ENCODE measurements at places on chromosomes 5 and 9.

- DNase-seq, result no peak
Observed at GRCh38 chr9:133959171-133959570, 33.0 kb downstream of the VAV2 start.

DNA sequence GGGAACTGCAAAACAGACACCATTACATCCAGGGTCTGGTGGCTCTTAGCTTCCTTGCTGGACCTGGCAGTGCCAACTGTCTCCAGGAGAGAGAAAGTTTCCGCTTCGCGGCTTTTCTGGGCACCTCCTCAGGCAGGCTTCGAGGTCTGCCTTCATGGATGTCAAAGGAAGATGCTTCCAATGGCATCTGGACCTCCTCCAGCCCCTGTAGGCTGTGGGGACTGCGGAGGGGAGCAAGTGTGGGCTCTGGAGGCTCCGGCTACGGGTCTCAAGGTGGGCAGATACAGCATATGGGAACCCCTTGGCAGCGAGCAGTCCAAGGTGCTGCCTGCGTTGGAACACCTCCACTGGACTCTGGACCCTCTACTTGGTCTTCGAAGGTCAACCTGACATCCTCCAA lies 6.0 kb downstream of the C9orf50 start:
- DNase-seq, result no peak

GRCh38 chr9:2026220-2026997 lies 11.3 kb downstream of the SMARCA2 start:
- peak; percentile 74 for DNase-seq

GRCh38 chr9:72601615-72602014 lies 80.2 kb downstream of the TMC1 start:
- no peak for DNase-seq

DNA sequence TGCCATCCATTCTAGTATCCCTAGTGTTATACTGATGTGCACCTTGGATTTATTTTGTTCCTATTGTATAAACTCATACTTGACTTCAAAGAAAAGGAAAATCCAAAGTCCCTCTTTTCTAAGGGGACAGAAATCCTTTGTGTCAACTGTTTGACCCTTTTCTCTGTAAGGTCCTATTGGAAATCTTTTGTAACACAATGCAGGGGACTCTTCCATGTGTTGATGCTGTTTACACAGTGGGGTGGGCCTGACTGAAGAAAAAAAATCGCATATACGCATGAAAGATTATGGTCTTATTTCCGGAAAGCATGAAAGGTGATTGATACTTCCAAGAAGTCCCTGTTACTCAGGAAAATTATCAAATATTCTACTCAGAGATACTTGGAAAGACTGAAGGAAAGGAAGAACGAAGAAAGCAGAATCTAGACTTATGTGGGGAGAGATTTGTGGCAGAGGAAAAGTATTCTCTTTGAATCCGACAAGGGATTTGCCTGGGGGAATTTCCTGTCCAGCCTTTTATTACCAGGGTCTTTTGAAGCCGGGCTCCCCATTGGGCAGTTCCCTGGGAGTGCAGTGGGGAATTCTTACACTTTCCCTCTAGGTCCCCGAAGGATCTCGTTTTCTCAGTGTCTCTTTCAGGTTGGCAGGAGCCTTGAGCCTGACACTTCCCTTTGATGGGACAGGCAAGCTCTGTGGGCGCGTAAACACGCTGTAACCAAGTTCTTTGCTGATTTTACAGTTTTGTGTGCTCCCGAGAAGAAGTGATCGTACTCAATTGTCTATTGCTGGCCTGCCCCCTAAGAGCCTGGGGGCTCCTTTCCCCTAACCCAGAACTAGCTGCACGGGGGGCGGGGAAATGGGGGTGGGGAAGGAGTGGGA lies 779 bp upstream of the VCAN start:
- no peak for DNase-seq

GRCh38 chr5:74772359-74772758 lies 5.3 kb downstream of the NSA2 start:
- no peak for DNase-seq

- no peak for DNase-seq
Observed at GRCh38 chr5:158988987-158989730, 110.6 kb downstream of the EBF1 start.

- DNase-seq, result no peak
Observed at GRCh38 chr5:124990723-124991122, 244.3 kb upstream of the ZNF608 start.

GRCh38 chr9:104745852-104746251 lies 1.6 kb upstream of the NIPSNAP3A start:
- DNase-seq, result no peak

- DNase-seq, result no peak
Observed at GRCh38 chr5:68292316-68292715, 76.8 kb downstream of the PIK3R1 start.

DNA sequence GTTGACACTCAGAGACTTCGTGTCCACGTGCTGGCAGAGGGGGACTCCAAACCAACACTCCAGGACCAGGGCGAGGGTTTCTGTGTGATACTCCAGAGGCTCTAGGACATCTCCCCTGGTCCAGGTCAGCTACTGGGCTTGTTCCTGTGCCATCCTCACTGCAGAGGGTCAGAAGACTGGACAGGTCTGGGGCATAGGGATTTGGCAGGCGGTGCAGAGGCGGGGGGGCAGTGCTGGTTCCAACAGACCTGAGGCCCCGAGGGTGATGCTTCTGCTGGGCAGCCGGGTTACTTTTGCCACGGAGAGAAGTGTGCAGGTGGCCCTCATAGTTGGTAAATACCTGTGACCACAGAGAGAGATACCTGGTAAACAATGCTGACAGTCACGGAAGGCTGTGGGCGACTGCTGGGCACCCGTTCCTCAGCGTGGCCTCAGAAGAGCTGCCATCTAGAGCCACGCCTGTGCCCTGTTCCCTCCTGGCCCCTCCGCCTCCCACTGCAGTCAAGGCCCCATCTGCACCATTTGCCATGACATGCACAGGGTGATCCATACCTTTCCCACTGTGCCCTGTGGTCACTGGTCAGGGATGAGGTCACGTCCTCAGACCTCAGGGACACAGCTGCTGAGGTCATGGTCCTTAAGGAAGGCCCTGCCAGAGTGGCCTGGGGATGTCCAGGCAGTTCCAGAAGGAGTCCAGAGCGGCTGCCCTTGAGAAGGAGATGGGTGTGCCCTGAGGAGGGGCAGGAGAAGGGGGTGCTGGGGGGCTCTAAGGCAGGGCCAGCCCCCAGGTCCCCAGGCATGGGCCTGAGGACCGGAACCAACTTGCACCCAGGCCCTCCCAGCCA lies 30.0 kb downstream of the TRIP13 start:
- no peak for DNase-seq

GRCh38 chr9:129390541-129390940 lies 212.5 kb upstream of the IER5L start:
- no peak for DNase-seq

DNA sequence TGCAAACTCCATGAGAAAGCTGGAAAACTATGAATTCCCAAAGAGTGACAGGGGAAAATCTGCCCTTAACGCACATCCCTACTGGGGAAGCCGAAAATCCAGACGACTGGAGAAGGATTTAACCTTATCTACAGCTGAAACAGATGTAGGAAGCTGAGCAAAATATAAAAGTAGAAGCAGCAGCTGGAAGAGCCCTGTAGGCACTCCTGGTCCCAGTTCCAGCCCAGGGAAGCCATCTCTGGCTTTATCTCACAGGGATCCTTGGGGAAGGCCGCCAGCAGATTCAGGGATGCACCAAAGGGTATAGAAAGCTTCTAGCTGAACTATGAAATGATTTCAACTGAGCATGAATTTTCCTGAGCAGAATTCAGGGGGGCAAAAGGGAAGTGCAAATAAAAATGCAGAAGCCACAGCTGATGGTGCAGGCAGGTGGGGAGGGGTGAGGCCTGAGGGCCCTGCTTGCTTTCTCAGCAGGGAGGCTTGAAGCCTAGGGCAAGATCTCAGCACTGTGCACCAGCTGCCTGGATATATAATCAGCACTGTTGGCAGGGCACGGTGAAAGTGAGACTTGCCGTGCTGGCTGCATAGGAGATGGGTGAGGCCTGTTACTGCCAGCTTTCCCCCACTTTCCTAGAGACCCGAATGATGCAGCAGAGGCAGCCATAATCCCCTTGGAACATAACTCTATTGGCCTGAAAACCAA lies 2019.5 kb upstream of the NUDT12 start:
- no peak for DNase-seq

GRCh38 chr5:13574574-13574973 lies 369.9 kb downstream of the DNAH5 start:
- DNase-seq, result no peak

- DNase-seq, result no peak
Observed at GRCh38 chr5:170896779-170897178, 35.0 kb downstream of the RANBP17 start.

DNA sequence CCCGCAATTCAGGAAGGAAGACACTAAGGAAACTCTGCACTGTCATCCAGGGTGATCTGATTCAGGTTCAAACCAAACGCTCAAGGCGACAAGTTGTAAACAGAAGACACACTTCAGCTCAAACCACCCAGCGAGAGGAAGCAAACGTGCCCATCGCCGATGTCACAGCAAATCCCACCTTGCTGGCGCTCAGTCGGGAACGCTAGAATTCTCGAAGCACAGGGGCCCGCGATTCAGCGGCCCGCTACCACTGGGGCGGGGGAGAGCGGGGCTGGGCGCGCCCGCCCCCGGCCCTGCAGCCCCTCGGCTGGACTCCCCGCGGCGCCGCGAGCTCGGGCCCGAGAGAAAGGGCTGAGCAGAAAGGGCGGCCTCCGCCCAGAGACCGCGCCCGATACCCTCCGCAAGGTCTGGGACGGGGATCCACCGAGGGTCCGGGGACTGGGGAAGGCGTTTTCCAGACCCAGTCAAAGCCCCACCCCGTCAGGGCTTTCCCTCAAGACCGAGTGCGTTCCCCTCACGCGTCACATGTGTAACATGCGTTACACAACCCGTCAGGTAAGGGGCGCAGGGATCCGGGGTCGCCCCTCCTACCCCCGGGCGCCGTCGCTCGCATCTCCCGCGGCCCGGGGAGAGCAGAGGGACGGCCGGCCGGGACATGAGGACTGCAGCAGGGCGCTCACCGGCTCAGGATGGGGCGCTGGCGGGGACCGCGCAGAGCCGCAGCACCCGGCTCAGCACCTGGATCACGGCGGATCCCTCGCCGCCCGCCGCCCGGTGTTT lies 469 bp downstream of the AGTPBP1 start:
- peak; percentile 77 for DNase-seq

DNA sequence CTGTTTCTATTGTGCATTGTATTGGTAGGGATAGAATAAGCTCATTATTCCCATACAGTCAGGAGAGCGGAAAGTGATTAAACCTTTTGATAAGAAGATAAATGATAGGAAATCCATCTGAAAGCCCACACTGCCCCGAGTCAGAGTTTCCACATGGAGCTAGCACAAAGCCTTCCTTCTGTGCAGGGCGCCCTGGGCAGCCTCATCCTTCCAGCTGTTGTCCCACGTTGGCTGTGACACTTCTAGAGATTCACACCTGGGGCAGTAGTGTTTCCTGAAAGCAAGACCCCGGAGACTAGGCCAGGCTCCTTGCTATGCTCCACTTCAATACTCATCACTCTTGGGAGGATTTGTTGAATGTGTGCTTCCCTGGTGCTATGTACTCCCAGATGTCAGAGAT lies 172.4 kb downstream of the SEMA6A start:
- DNase-seq, result no peak
